T-helper 9 cell (primary cell): ENCODE measurements at places on chromosomes 6 and 20.

- no peak for DNase-seq
These were observed 499.0 kb upstream of the SLC35B3 start for GRCh38 chr6:8934318-8934717.

DNA sequence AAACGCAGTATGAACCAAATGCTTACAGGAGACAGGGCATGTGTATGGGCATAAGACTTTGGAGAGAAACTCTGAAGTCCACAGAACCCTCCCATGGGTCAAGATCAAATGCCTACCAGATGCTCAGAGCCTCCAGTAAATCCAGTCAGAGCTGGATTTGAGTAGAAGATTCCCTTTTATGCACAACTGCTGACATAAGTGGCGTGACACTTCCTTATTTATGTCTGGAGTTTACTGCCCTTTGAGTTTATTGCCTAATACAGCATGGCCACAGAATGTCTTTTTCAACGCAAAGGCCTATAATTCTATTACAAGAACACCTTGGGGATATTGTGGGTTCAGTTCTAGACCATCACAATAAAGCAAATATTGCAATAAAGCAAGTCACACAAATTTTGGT, 220.0 kb upstream of the FOXQ1 start:
- no peak for DNase-seq

- no peak for DNase-seq
These were observed 200.1 kb downstream of the TMEM242 start for GRCh38 chr6:157123234-157123633.

DNA sequence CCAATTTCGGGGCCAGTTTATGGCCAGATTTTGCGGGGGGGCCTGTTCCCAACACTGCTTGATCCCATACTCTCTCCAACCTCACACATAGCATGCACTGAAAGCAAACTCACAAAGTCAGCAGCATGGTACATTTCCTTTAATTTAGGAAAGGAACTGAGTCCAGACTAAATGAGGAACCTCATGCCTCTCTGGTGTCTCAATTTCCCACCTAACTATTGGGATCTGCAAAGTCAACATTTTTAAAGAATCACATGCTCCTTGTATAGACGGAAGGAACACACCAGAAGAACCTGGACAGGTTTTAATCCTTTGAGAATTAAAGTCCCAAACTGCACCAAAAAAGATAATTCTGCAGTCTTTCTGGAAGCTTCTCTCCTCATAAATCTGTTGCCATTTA, 33.3 kb downstream of the FAM50B start:
- no peak for DNase-seq

- DNase-seq, result no peak
These were observed 43.1 kb downstream of the MBOAT1 start for GRCh38 chr6:20169119-20169557.

- no peak for DNase-seq
These were observed 656 bp downstream of the RTEL1 start for GRCh38 chr20:63658749-63659187.

DNA sequence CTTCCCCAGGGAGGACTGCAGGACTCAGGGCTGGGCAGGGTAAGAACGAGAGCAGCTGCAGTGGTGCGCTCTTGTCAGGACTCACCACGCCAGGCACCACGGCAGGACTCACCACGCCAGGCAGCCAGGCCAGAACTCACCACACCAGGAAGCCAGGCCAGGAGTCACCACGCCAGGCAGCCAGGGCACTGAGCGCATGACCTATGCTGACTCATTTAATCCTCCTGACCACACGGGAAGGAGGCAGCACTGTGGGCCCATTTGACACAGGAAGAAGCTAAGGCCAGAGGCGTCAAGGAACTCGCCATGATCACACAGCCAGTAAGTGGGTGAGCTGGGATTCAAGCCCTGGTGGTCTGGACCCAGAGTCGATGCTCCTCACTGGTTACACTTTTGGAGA, 189.3 kb downstream of the PREX1 start:
- no peak for DNase-seq

- DNase-seq, result no peak
These were observed 91.4 kb downstream of the CDH26 start for GRCh38 chr20:60049601-60050000.

GRCh38 chr20:57124800-57125517, 141.5 kb downstream of the BMP7 start:
- no peak for DNase-seq

DNA sequence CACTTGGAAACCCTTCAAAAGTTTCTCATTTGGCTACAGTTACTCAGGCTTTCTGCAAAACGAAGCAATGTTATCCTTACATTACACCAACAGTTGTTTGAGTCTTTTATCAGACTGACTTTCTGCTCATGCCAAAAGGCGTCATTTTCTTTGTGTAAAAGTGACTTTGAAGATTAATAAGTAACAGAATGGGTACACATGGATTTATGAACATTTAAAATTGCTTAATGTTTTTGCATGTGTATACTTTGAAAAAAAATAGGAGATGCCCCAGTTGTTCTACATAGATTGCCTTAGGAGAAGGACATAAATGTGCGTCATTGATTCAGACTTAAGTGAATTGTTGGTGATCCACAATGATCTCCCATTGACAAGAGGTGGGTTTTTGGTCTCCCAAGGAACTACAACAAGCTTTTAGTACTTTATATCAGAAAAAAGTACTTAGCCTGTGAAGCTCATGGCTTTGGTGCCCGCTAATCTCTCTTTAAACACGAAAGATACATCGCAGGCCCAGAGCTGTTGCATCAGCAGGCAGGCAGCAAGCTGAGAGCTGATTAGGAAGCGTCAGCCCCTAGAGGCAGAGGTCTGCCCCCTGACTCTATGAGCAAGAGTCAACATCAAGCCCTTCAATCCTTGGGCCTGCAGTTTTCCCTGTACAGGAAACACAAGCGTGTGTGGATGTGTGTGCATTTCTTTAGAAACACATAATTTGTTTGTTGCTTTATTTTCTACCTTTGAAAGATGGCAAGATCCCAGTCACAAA, 45.9 kb downstream of the SLC22A3 start:
- no peak for DNase-seq

DNA sequence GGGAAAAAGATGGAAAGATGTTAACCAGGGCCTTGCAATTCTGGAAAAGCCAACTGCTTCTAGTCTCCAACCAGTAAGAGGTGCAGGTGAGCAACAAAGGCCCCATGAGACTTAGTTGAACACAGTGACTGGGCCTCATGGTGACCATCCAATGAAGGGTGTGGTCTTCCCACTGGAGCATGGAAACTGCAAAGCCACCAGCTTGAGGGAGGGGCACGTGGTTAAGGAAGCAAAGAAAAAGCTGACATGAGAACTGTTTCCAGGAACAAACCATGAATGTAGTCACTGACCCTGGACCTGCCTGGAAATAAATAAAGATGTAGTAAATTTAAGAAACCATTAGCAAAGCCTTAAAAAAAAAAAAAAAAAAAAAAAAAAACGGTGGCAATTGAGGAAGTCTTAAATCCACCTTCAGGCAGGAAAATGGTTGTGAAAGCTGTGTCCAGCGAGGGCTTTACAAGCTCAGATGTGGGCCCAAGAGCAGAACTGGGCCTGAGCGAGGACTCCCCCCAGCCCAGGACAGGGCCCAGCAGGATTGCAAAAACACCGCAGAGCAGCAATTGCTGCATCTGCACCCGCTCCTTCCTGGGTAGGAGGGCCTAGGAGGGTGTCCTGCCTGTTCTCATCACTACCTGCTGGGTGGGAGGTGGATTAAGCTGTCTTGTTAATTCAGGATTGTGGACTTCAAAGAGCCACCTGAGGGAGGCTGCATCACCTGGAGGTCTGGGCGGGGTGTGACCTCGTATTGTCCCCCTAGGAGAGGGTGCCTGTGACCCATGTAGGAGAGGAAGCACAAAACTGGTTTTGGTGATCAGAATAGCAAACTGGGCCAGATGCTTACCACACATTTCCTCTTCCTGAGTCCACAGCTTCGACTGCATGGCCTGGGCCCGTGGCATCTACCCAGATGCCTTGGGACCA, 10.3 kb downstream of the GFRA4 start:
- no peak for DNase-seq

GRCh38 chr6:30942338-30943060, 1.7 kb downstream of the MUCL3 start:
- no peak for DNase-seq

DNA sequence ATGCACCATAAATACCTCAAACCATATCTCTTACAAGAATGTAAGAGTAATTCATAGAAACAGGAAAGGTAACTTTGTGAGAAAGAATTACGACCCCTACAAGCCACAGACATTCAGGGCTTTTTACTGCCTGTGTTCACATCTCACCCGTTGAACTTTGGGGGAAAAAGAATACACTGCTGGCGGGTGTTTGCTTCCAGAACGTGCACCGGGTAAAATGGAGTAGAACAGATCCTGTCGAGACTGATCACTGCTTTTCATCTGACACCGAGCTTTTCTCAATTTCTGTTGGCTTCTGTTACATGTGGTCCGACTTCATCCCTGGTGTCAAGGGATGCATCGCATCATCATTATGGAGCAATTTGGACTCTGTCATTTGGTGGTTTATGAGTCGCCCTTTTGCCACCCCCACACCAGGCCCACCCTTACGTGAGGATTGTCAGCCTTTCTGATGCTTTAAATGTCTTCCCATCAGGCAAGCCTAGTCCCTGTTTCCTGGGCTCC, 219.2 kb upstream of the ZFP64 start:
- no peak for DNase-seq

GRCh38 chr6:5468586-5468985, 207.3 kb downstream of the FARS2 start:
- DNase-seq, result no peak

DNA sequence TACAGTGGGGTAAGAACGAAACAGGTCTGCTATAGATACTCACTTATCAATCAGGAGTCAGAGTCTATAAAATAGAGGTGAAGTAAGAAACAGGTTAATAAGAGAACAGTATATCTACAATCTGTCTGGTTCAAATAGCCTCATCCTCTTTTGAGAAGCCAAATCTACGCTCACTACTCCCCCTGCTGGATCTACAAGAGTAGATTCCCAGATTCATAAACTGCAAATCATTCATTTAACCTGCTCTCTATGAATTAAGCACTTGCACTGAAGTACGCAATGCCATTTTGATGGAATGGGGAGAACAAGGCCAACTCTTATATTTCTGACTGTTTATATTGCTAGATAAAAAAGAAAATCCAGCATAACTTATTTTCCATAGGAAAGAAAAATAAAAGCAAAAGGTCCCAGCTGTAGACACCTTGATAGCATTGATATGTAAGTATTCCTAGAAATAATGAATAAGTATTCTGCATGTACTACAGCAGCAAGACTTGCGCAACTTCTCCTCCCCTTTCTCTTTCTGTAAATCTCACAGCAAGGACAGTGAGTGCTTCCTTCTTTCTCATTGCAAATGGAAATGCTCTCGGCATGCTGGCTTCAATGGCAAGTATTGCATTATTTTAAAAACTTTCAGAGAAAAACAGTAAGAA, 92.3 kb downstream of the RFX6 start:
- DNase-seq, result no peak

DNA sequence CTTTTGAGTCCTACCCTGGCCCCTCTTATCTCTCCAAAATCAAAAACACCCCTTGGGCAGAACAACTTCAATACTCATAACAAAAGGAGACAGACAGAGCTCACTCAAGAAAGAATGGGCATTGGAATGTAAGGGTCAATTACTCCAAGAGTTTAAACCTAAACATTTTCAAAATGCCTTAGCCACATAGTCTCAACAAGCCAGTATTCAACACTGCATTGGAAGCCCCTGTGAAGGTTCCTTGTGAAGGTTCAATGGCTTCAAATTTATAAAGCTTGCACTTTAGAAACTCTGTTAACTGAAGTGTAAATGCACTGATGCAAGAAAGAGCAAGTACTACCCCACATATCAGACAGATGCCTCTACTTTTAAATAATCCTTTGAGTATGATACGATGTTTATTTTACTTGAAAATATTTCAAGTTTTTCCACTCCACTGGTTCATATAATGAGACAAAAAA, 139.1 kb upstream of the LAMP5 start:
- no peak for DNase-seq

DNA sequence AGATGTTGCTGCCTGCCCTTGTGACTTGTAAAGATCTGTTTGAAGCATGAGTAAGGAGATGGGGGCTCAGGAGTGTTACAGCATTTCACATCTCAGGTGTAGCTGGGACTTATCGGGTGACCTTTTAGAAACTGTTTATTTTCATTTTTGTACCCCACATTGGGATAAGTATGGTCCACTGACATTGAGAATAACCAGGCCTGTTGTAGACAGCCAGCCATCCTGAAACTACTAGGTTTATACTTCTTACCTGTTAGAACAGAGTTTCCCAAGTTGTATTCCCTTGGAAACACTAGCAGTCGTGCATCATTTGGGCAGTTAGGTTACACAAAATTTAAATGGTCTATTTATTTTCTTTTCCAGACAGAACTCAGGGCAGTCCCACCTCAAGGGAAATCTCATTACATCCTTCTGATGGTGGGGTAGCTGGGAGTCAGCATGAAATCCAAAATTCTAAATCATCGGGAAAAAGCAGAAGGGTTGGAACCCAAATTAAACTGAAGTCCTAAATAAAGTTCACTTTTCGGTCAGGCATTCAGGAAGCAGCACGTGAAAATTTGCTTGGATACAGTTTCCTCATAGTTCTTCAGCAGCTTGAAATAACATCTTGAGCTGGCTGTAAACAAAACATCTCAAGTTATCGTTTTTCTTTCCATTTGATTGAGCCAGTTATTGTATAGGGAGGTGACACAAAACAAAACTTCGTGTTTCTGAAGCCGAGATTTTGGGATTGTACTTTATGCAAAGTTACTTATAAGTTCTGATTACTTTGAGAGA, 30.5 kb downstream of the FOXO3 start:
- no peak for DNase-seq

- DNase-seq, result no peak
These were observed 99.2 kb downstream of the JPH2 start for GRCh38 chr20:44087857-44088120.

- no peak for DNase-seq
These were observed 462.6 kb downstream of the HDGFL1 start for GRCh38 chr6:23031986-23032385.

- no peak for DNase-seq
These were observed 69.1 kb upstream of the FLRT3 start for GRCh38 chr20:14406495-14406894.

- DNase-seq, result no peak
These were observed 40.5 kb upstream of the SNAP25 start for GRCh38 chr20:10178091-10178490.

GRCh38 chr6:3291987-3292386, 33.2 kb downstream of the PSMG4 start:
- DNase-seq, result no peak

GRCh38 chr20:57198132-57199072, 68.0 kb downstream of the BMP7 start:
- DNase-seq, result no peak

DNA sequence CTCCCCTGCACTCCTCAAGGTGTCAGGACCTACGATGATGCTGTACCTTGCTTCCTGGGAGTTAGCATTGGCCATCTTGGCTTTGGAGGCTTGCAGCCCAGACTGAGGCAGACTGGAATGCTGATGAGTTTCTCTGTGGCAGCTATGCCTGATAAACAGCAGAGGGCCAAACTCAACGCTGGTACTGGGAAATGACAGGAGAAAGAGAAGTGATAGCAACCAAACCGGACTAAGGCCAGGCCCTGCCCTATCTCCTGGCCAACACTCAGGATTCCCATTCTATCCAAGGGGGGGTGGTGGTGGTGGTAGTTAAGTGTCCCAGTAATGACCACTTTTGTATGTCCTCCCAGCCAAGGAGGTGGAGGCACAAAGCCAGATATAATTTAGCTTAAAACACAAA, 90.0 kb upstream of the DTNBP1 start:
- DNase-seq, result no peak
